Right atrium auricular region (tissue), 2 donors: ENCODE measurements at places on chromosomes 6 and 20. TPM values are rescaled to one million over a fixed set of nuclear protein-coding genes. Genes with fewer than 3 reads are reported as not detected.

The BEND6 gene
- total RNA-seq: 5.9 TPM

- H3K27me3 ChIP-seq: no peaks in the 10 kb centered on the region
- no peaks in the 10 kb centered on the region for H3K36me3 ChIP-seq
- no peak overlapping the region for H3K27ac ChIP-seq
Observed at GRCh38 chr6:154347981-154348380, 8.6 kb downstream of the IPCEF1 start.

DNA sequence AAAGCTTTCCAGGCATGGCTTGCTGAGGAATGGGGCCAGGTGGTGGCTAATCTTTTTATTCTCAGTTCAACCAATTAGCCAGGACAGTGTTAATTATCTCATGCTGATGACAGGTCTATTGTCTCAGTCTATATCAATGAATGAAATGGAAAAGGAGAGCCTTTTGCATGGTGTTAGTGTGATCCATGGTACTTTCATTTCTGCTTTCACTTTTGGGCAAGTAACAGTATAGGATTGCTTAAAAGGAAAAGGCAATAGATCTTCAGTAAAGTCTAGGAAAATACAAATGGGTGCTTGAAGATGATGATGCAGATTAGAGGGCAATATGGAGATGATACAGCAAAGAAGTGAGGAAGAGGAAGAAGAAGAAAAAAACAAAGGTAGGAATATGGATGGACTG, 430.3 kb downstream of the TFAP2A start:
- no peak overlapping the region for H3K27ac ChIP-seq
- H3K36me3 ChIP-seq: no peaks in the 10 kb centered on the region
- no peaks in the 10 kb centered on the region for H3K4me1 ChIP-seq
- H3K4me3 ChIP-seq: no peak overlapping the region
- no peak for DNase-seq

GRCh38 chr20:36663031-36663430, 17.0 kb upstream of the SLA2 start:
- no peak overlapping the region for H3K27ac ChIP-seq
- H3K27me3 ChIP-seq: no peaks in the 10 kb centered on the region
- H3K4me3 ChIP-seq: no peak overlapping the region
- peaks cover 52% of the 10 kb centered on the region for H3K36me3 ChIP-seq
- DNase-seq: no peak

DNA sequence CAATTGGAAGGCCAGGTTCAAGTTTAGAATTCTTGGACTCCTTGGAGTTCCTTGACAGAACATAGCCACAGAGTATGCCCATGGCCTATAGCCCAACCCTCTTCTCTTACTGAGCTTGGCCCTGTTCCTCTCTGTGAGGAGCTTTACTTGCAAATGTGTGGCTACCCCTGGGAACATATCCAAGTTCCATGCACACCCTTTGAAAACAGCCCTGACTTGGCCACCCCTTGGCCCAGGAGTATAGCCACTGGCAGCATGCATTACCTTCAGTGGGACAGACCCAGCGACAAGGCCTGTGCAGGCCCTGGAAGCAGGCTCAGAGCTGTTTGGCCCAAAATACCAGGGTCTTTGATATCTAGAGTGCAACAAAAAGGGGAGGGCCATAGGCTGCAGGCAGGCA, 19.5 kb upstream of the MAS1 start:
- H3K4me1 ChIP-seq: no peaks in the 10 kb centered on the region
- no peak overlapping the region for H3K27ac ChIP-seq
- H3K4me3 ChIP-seq: no peak overlapping the region
- DNase-seq: no peak
- H3K27me3 ChIP-seq: no peaks in the 10 kb centered on the region

DNA sequence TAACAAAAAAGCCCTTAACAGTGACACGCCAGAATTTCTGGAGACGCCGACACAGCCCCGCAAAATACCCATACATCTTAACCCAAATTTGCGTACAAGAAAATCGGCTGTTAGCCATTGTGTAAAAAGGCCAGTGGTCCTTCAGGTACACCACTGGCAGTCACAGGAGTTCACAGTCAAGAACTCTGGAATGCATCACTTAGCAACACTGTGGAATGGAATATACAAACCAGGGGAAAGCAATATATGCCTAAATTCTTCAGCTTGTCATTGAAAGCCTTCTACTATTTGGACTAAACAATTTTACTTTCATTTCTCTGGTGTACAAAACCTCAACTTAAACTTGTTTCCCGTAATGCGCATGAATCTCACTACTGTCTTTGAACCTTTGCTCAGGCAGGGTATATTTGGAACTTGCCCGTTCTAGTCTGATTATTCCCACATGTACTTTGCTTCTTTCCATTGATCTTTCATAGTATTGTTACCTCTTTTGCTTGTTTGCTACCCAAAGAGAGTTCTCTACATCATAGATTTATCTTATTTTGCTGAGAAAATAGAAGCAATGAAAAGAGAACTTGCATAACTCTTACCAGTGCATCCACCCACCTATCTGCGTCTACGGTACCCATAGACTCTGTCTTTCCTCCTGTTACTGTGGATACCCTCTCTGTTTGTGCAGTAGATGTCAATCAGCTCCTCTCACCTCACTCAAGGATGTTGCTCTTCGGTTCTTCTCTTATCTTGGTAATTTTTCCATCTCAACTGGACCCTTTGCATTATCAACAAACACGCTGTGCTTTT, at the start of gene ARMH2:
Gene ARMH2 (minus strand): TSS at position 178 of the 801 bp plus-strand sequence. CDS start 60 bp downstream, at position 118.
- H3K36me3 ChIP-seq: no peaks in the 10 kb centered on the region
- no peaks in the 10 kb centered on the region for H3K27me3 ChIP-seq
- no peak within 1 kb of the TSS for H3K27ac ChIP-seq
- no peaks in the 10 kb centered on the region for H3K4me1 ChIP-seq

DNA sequence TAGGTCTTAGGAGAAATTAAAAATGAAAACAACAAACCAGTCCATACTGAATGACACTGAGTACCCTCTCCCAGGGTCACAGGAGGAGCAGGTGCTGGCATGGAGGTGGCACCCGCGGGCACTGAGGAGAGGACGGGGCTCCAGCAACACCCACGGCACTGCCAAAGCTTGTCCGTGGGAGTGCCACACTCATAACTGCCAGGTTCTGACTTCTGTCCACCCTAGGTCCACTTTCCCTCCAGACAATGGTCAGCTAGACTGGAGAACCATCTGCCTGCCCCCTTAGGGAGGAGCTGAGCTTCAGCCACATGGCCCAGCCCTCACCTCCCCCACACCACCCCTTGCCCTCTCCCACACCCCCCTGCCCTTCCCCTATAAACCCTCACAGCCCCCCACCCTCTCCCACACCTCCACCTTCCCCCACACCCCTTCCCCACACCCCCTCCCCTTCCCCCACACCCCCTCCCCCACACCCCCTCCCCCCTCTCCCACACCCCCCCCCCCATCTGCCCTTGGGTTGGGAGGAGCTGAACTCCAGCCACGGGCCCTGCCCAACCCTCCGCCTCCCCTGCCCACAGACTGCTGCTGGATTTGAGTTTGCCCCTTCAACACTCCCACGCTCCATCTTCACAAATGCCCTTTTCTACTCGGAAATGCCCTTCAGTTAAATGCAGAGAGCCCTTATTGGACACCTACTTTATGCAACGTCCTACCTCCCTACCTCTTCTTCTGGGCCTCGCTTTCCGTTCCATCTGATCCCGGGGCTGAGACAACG, 129.6 kb downstream of the TAF4 start:
- no peaks in the 10 kb centered on the region for H3K27me3 ChIP-seq
- H3K4me3 ChIP-seq: no peak overlapping the region
- no peak for DNase-seq
- no peaks in the 10 kb centered on the region for H3K4me1 ChIP-seq
- H3K27ac ChIP-seq: no peak overlapping the region

GRCh38 chr6:87905101-87905641, 142.5 kb upstream of the SPACA1 start:
- H3K36me3 ChIP-seq: no peaks in the 10 kb centered on the region
- H3K27ac ChIP-seq: no peak overlapping the region
- H3K4me1 ChIP-seq: no peaks in the 10 kb centered on the region
- no peak overlapping the region for H3K4me3 ChIP-seq

DNA sequence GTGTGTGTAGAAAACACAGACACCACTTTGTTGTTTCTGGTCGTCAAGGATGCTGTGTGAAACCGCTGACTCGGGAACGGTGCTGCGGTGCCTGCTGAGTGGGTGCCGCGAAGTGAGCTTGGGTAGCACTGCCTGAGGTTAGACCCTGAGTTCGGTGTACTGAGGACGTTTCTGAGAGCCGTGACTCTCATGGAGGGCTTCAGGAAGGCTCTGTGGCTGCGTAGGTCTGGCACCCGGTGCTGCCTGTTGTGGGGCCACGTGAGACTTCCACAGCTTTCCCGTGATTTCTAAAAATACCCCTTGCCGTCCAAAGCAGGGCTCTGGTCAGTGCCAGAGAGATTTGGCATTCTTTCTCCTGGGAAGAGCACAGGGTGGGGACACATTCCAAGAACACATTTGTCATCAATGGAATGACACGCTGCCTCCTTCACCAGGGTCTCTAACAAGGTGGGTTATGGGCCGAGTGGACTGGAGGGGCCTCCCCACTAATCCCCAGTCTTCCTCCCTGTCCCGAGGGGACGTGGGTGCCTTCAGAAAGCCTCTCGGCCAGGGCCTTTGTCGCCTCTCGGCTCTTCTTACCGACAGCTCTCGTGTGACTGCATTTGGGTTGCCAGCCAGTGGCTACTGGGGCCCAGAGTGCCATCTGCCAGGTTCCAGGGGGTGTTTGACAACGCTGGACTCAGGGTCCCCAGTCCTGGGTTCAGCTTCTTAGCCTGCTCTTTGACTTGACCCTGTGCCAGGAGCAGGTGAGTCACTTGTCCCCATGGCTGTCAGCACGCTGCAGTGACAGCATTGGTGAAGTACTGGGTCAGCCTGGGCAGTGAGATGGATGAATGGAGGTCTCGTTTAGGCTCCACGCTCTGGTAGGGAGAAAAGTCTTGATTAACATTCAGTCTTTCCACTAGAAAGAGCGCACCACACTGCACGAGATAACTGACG, 62.2 kb downstream of the SYNJ2 start:
- H3K27ac ChIP-seq: peak overlapping the region; percentile 95
- H3K36me3 ChIP-seq: no peaks in the 10 kb centered on the region
- no peaks in the 10 kb centered on the region for H3K27me3 ChIP-seq
- peak; percentile 77 for DNase-seq
- peak overlapping the region; percentile 37 for H3K4me3 ChIP-seq
- H3K4me1 ChIP-seq: peaks cover 62% of the 10 kb centered on the region

DNA sequence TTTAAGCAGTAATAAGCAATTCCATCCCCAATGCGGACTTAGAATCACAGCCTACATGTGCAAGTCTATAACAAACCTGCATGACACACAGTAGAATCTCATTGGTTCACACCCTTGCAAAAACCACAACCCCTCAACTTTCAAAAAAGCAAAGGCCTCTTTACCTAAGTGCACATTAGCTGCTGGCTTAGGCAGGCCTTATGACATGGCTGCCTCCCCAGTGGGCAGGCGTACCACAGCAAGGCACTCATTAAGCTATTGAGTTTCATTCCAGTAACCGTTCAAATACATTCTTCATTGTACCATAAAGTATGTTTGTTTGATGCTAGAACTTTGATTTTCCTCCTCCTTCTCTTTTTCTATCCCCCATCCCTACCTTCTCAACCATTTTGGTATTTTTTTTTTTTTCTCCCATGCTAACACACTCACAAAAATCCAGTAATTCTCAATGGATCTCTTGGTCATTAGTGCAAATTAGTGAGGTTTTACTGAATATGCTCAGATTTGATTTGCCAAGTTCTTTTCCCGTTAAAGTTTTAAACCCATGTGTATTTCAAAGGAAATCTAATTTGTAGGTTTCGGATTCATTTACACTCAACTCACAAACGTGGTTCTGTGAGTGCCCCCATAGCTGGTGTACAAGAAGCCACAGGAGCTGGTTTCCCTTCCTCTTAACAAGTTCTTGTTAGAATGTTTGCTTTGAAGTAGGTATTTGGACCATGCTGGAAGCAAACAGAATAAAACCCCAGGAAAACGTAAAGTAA, 460.4 kb upstream of the RUNX2 start:
- no peak for DNase-seq
- H3K4me1 ChIP-seq: no peaks in the 10 kb centered on the region
- no peaks in the 10 kb centered on the region for H3K27me3 ChIP-seq
- no peaks in the 10 kb centered on the region for H3K36me3 ChIP-seq
- H3K27ac ChIP-seq: no peak overlapping the region

GRCh38 chr6:133778414-133779130, 110.3 kb upstream of the TCF21 start:
- no peak for DNase-seq
- H3K36me3 ChIP-seq: no peaks in the 10 kb centered on the region
- H3K4me1 ChIP-seq: no peaks in the 10 kb centered on the region
- peak overlapping the region; percentile 25 for H3K27ac ChIP-seq
- no peaks in the 10 kb centered on the region for H3K27me3 ChIP-seq
- no peak overlapping the region for H3K4me3 ChIP-seq

GRCh38 chr20:53707371-53708055, 113.9 kb upstream of the ZNF217 start:
- H3K27me3 ChIP-seq: no peaks in the 10 kb centered on the region
- H3K4me3 ChIP-seq: no peak overlapping the region
- no peak overlapping the region for H3K27ac ChIP-seq
- H3K4me1 ChIP-seq: no peaks in the 10 kb centered on the region
- no peaks in the 10 kb centered on the region for H3K36me3 ChIP-seq
- no peak for DNase-seq

The BPI gene
- total RNA-seq: not detected

The JPH2 gene
- 168 TPM for total RNA-seq

- no peak for DNase-seq
- H3K36me3 ChIP-seq: no peaks in the 10 kb centered on the region
- H3K27ac ChIP-seq: no peak overlapping the region
- H3K27me3 ChIP-seq: no peaks in the 10 kb centered on the region
- H3K4me3 ChIP-seq: no peak overlapping the region
- no peaks in the 10 kb centered on the region for H3K4me1 ChIP-seq
Observed at GRCh38 chr20:57934007-57934805, 224.4 kb upstream of the PMEPA1 start.

The OGFR gene
- total RNA-seq: 31.2 TPM

DNA sequence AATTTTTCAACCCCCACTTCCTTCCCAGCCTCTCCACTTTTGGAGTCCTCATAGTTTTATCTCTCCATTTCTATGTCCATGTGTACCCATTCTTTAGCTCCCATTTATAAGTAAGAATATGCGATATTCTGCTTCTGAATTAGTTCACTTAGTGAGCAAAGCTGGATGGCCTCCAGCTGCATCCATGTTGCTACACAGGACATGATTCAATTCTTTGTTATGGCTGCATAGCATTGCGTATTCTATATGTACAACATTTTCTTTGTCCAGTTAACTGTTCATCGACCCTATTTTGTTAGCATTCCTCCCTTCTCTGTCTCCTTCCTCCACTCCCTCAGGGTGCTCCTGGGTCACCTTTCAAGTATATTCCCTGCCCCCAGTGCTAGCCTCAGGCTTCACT, 210.0 kb upstream of the SSTR4 start:
- H3K27me3 ChIP-seq: no peaks in the 10 kb centered on the region
- DNase-seq: no peak
- no peaks in the 10 kb centered on the region for H3K4me1 ChIP-seq
- no peak overlapping the region for H3K27ac ChIP-seq
- no peaks in the 10 kb centered on the region for H3K36me3 ChIP-seq
- no peak overlapping the region for H3K4me3 ChIP-seq
